Type B pancreatic cell (in vitro differentiated cells): ENCODE measurements at places on chromosomes 1 and 21. TPM values are rescaled to one million over a fixed set of nuclear protein-coding genes. Genes with fewer than 3 reads are reported as not detected.

Gene PRAMEF1
- not detected in 2 replicates for total RNA-seq

GRCh38 chr1:112706505-112707220 lies at the start of gene RHOC:
Gene RHOC, minus strand, starts transcription at chr1:112707127. Its CDS starts 3,328 bp downstream, at chr1:112703799.
- DNase-seq = peak; percentile 73

GRCh38 chr1:206816390-206817287 lies 44.3 kb upstream of the IL10 start:
- no peak for DNase-seq

Gene LCE3E
- total RNA-seq = not detected in 2 replicates

GRCh38 chr1:54998677-54999076 lies at the start of gene BSND:
Gene BSND, plus strand, starts transcription at chr1:54998933. Its CDS starts 254 bp downstream, at chr1:54999187.
- DNase-seq = no peak

Gene LRRC38
- total RNA-seq = 1.0 and 2.6 TPM in 2 replicates

- DNase-seq = no peak
Observed at GRCh38 chr1:151790940-151791651, 796 bp upstream of the TDRKH start.

DNA sequence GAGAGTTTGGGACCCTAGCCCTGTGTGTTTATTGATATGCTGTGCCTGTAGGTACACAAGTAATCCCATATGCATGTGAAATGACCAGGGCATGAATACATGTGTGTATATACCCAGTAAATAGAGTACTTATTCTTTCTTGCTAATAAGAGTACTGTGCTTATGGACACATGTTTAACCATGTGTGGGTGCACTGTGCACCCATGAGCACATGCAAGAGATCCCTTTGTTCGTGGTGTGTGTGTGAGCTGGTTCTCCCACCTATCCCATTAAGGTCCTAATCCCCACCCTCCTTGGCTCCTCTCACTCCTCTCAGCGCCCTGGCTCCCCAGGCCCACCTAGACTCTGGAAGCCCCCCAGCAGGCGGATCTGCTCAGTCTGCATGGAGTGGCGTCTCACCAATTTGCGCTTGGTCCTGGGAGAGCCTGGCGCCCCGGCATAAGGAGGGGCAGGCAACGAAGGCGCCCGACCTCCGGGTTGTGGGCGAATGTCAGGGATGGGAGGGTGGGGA lies 2.2 kb upstream of the LIX1L start:
- DNase-seq = no peak

DNA sequence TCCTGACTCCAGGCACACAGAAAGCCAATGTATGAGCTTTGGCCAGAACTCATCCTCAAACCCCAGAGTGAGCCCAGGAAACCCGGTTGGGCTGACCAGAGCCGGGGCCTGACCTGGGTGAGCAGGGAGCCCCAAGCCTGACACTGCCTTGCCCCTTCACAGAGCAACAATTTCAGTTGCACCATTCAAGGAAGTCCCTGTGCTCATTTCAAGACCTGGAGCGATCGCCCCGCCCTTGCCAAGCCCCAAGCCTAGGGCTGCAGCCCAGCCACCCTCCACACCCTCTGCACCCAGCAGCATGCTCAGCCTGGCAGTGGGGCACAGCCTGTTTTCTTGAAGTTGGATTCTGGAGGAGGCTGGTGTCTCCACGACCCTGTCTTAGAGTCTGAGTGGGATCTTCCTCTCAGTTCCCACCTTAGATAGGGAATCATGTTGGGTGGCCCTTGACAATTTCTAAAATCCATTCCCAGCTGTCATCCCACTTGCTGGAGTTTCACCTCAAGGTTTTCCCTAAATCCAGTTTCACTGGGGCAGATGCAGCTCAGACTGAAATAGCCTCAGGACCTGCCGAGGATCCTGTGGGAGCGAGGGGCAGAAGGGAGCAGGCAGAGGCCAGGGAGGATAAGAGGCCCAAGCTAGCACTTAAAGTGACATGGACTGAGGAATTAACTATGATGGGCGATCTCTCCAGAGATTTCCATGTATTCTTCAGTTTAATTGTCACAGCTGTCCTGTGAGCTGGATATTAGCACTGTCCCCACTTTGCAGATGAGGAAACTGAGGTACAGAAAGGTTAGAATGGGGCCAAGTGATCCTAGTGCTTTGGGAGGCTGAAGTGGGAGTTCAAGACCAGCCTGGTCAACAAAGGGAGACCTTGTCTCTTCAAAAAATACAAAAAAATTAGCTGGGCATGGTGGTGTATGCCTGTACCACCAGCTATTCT lies 2.5 kb downstream of the NBL1 start:
- no peak for DNase-seq

DNA sequence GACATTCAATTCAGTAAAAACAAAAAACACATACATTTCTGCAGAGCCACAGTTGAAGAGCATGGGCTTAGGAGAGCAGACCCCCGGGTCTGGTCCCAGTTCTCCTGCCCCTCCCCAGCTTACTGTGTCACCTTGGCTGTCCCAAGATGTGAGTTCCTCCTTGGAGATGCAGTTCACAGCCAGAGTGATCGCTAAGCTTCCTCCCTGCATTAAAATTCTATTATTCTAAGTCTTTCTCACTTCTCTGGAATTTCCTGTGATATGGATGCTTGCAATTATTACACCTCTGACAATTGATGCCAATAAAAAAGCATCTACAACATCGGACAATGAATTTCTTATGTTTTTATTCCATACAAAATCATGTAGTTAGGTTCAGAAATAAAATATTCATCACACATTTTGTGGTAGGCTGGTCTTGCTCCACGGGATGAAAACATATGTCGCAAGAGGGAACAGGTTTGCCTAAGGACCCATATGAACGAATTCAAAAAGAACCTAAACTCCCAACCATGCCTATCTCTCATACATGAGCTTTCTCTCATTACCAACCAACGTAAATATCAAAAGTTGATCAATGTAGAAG lies 328.5 kb upstream of the RUNX1 start:
- no peak for DNase-seq

Gene CFHR4
- total RNA-seq = not detected in 2 replicates

Gene TNNI3K
- 0.69 TPM in 1 of 2 replicates, not detected in the other for total RNA-seq

DNA sequence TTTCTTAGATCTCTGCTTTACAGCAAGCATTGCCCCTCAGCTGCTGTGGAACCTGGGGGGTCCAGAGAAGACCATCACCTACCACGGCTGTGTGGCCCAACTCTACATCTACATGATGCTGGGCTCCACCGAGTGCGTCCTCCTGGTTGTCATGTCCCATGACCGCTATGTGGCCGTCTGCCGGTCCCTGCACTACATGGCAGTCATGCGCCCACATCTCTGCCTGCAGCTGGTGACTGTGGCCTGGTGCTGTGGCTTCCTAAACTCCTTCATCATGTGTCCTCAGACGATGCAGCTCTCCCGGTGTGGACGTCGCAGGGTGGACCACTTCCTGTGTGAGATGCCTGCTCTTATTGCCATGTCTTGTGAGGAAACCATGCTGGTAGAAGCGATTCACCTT lies 33.4 kb upstream of the OR2B11 start:
- DNase-seq = no peak

DNA sequence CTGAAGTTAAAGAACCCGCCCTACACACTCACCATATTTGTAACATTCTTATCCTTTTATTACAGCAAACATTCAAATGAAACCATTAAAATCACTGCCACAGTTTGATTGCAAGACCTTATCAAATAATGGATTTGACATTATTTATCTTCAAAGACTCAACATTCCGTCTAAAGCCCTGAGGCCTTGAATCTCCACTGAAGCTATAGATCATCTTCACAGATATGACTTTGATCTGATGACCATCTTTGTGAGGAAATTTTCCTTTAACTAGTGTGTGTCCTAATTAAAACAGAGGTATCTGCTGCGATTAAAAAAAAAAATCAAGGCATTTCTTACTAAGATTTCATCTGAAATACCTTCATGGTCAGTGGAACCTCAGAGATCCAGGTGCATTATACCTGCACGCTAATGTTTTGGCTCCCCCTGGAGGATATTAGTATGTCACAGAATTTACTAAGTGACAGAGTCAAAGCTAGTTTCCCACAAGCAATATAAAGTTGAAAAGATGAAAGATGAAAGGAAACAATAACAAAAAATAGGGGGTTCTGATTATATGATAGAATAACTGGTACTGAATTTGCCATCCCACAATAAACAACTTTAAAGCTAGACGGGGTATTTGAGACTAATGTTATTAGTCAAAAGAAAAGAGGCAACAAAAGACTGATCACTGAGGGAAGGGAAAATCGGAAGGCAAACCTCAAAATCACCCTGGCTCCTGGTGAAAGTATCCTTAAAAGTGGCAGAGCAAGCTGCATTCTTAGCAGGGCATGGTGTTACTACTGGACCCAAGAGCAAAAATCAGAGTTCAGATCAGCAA lies 923.4 kb downstream of the NCAM2 start:
- DNase-seq = no peak

Gene FCRL4
- not detected in 2 replicates for total RNA-seq

- no peak for DNase-seq
Observed at GRCh38 chr1:32186077-32186476, 6.6 kb downstream of the TXLNA start.

Gene TMEM63A
- total RNA-seq = 63.3 and 78.0 TPM in 2 replicates

- no peak for DNase-seq
Observed at GRCh38 chr21:19603011-19603593, 1199.5 kb upstream of the TMPRSS15 start.

DNA sequence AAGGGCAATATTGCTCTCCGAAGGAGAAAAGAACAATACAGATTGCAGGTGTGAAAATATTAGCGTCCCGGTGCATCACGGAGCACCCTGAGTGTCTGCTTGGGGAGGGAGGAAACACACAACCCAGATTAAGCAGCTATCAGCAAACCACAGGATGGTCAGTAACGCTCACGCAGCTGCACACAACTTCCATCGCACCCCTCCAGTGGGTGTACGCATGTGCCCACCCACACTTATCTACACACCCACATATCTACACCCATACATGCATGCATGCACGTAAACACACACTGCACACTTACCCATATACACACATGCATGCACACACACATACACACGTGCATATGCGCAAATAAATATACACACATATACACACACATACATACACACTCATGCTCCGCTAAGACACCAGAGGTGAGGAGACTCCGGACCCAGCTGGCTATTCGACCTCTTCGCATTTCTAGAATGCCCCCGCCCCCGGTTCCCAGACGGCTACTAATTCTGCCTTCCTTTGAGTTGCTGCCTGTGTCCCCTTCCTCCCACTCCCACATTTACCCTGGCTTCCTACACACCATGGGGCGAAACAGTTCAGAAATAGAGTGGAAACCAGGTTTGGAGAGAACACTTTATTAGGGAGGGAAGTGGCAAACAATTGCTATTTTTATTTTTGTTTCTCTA lies 26.2 kb downstream of the ITPKB start:
- no peak for DNase-seq

Gene PEAR1
- total RNA-seq = 0.14 and 11.7 TPM in 2 replicates

DNA sequence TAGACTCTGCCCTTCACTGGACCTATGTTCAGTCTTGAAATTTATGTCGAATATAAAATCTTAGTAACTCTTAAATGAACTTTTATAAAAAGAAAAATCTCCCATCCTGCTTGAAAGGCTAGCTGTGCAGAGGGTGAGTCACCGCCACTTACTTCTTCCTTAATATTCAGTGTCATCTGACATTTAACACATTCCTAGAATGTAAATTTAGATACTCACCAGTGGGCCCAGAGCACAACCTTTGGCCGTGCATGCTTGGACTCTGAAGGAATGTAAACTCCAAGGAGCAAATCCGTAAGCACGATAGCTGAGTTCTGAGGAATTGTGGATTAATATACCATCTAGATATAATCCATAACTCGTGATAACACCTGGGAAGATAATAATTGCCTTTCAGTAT lies 403.3 kb downstream of the KCTD3 start:
- DNase-seq = no peak

GRCh38 chr1:231584117-231584516 lies 42.5 kb upstream of the DISC1 start:
- no peak for DNase-seq

Gene ZSCAN20
- 6.6 and 8.6 TPM in 2 replicates for total RNA-seq
